ENCODE measurements at places on chromosomes 4 and X. TPM values are rescaled to one million over a fixed set of nuclear protein-coding genes. Genes with fewer than 3 reads are reported as not detected.

GRCh38 chr4:10089346-10089745 lies 27.3 kb downstream of the WDR1 start:
- DNase-seq = no peak

- DNase-seq = no peak
These were observed 5.1 kb downstream of the MXD4 start for GRCh38 chr4:2256781-2257191.

DNA sequence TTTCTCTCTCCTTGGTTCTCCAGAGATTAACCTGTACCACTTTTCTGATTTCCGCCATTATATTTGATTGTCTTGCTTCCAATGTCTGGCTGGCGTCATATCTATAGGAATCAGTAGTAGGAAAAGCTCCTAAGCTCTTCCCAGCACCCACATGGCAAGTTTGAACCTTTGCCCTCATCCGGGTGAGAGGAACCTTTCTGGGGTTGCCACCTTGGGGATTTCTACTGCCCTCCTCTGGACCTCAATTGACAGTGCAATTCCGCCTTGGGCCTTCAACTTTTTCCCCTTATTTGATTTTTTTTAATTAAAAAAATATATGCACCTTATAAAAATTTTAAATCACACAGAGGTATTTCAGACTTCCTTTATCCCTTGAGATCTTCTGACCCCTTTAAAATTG lies 2.0 kb upstream of the CXorf66 start:
- DNase-seq = no peak

DNA sequence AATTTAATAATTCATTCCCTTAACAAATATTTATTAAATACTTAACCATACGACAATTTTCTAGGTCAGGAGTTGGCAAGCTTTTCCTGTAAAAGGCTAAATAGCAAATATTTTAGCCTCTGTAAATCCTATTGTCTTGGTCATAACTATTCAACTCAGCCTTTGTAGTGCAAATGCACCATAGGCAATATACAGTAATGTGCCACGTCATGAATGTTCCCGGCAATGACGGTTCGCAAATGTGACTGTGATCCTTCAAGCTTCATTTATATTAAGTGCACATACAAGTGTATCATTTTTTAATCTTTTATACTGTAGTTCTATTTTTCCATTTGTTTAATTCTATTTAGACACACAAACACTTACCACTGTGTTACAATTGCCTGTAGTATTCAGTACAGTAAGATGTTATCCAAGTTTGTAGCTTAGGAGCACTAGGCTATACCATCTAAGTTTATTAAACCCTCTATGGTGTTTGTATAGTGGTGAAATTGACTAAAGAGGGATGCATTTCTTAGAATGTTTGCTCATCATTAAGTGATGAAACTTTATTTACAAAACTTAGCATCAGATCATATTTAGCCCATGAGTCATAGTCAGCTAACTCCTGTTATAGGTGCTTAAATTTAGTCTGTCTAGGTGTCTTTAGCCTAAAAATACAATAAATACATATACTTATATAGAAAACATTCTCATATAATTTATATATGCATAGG lies 553.6 kb downstream of the STPG2 start:
- DNase-seq = no peak

GRCh38 chr4:11416071-11416766 lies 12.5 kb downstream of the HS3ST1 start:
- DNase-seq = no peak

DNA sequence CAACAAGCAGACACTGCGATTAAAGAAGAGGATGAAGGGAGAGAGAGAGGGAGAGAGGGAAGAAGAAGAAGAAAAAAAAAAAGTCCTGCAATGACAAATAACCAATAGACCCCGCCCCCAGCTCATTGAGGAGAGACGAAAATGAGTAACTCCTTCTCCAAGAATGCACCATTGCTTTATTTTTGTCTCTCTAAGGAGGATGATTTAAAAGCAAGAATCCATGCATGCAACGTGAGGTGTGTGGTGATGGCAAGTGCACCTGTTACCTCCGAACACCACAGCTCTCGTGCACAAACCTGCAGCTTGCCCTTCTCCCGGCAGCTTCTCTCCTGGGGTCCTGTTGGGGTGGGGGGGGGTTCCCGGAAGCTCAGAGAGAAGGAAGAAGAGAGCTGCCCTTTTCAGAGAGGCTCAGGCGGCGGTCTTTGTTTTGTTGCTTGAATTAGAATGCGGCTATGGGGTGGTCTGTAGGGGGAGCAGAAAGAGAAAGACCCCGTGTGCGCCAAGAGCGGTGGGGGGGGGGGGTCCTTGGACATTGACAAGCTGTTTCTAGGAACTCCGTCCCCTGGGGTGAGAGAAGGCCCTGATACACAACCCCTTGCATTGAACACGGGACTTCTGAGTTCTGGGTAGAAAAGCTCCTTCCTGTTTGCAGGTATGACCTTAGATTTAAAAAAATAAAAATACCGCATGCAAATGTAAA lies 100.7 kb downstream of the CRLF2 start:
- no peak for DNase-seq

- DNase-seq = no peak
These were observed 118.5 kb downstream of the WDFY3 start for GRCh38 chr4:84847978-84848377.

GRCh38 chrX:66014556-66014955 lies 25.3 kb downstream of the VSIG4 start:
- DNase-seq = no peak

DNA sequence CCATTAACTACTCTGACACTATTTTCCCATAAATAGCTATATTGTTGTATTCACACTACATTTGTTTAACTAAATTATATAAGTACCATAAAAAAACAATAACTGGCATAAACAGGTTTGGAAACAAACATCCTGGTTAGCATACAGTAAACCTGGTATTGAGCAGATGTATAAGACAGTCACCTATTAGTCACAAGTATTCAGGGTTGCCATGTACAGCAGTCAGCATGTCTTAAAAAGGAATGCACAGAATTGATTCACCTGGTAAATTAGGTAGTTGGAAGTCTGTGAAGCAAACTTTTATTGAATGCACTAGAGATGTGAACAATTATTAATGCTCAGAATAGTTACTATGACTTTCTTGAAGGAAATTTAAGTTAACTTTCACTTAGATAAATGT lies 137.9 kb downstream of the FAM13A start:
- DNase-seq = no peak

The SPANXB1 gene
- total RNA-seq = not detected

The STBD1 gene
- 5.6 TPM for total RNA-seq

The TRAM1L1 gene
- total RNA-seq = not detected
